Activated T-helper 1 cell treated with anti-CD3 and anti-CD28 coated beads, Interleukin-12 subunit alpha, Interleukin-12 subunit beta, Interleukin-2, Interleukin-4 antibody, amounts not matched to agents 30 ng/mL and 10 ng/mL and 1 ng/mL, durations not matched to agents 14 hours and 24 hours and 36 hours (primary cell): ENCODE measurements at places on chromosomes 13 and 19. TPM values are rescaled to one million over a fixed set of nuclear protein-coding genes. Genes with fewer than 3 reads are reported as not detected.

The SPRED3 gene
- 2.2 and 2.6 TPM in 2 replicates for total RNA-seq

The SLC17A7 gene
- total RNA-seq, result 0.16 TPM in 1 of 2 replicates, not detected in the other

DNA sequence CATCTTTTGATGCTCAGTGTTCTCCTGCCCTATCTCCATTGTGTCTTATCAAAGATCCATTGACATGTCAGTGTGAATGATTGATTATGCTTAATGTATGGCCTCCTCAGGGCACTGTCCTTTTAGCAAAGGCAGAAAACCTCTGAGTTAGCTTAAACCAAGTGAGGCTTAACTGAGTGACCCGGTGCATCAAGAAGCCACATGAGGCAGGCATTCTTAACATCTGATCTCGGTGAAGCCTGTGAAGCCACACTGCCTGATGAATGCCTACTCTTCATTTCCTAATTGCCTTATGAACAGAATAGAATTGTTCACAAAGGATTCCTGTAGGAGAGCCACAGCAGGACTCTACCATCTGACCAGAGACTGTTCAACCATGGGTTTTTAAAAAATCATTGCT, 168.1 kb upstream of the SOX21 start:
- no peak for DNase-seq

DNA sequence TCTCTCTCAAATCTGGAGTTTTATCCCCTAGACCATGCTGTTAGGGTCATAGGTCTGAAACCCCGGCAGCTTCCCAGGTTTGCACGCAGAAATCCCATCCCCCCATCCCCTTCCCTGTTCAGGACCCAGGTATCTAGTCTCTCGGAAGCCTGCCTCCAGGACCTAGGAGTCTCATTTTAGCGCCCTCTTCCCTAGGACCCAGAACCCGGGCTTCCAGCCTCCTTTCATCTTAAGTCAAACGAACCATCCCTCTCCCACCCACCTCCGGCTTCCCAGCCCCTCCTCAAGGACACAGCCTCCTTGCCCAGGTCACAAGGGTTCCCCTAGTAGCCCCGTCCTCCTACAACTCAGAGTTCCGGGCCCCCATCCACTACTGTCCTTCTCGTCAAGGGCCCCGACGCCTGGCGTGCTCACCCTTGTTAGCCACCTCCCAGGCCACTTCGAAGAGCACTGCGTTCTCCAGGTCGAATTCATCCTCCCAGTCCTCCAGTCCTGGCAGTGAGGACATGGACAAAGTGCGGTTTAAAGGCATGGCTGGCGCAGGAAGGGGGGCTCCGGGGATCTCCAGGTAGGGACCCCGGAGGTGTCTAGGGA, 431 bp downstream of the GYS1 start:
- DNase-seq, result no peak

GRCh38 chr13:47564041-47564440, 437.0 kb downstream of the SUCLA2 start:
- no peak for DNase-seq
